ENCODE measurements at places on chromosomes 5 and 9. TPM values are rescaled to one million over a fixed set of nuclear protein-coding genes. Genes with fewer than 3 reads are reported as not detected.

The PCDHB8 gene
- total RNA-seq: 0.40 TPM

The PARP8 gene
- total RNA-seq: 10.3 TPM

The WDR31 gene
- 3.7 TPM for total RNA-seq

The PCSK1 gene
- total RNA-seq: 0.52 TPM

The RNF224 gene
- total RNA-seq: 2.7 TPM

The PPP2CA gene
- total RNA-seq: 144 TPM

The PRR7 gene
- 4.3 TPM for total RNA-seq

The ANKRD34B gene
- total RNA-seq: not detected

The CCDC187 gene
- total RNA-seq: not detected

The CCNI2 gene
- total RNA-seq: not detected

The ZCCHC9 gene
- total RNA-seq: 17.1 TPM

The TTC39B gene
- total RNA-seq: 26.2 TPM

The DMRT3 gene
- total RNA-seq: not detected

The SHOC1 gene
- total RNA-seq: 0.56 TPM

DNA sequence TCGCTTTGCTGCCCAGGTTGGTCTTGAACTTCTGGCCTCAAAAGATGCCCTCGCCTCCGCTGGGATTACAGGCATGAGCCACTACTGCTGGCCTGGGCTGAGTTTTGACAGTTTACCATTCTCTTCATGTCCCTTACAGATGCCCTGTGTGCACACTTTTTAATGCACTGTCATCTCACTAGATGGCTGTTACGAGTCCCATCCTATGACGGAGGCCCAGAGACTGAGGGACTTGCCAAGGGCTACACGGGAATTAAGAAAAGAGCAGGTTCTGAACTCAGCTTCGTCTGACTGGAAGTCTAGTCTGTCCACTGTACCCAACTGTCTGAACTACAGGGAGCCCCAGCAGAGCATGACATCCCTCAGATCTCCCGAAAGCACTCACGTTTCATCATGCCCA lies 63.9 kb downstream of the ARHGEF37 start:
- no peak for ATAC-seq

- no peak for ATAC-seq
These were observed 73.6 kb downstream of the CYLC2 start for GRCh38 chr9:103068753-103069152.

DNA sequence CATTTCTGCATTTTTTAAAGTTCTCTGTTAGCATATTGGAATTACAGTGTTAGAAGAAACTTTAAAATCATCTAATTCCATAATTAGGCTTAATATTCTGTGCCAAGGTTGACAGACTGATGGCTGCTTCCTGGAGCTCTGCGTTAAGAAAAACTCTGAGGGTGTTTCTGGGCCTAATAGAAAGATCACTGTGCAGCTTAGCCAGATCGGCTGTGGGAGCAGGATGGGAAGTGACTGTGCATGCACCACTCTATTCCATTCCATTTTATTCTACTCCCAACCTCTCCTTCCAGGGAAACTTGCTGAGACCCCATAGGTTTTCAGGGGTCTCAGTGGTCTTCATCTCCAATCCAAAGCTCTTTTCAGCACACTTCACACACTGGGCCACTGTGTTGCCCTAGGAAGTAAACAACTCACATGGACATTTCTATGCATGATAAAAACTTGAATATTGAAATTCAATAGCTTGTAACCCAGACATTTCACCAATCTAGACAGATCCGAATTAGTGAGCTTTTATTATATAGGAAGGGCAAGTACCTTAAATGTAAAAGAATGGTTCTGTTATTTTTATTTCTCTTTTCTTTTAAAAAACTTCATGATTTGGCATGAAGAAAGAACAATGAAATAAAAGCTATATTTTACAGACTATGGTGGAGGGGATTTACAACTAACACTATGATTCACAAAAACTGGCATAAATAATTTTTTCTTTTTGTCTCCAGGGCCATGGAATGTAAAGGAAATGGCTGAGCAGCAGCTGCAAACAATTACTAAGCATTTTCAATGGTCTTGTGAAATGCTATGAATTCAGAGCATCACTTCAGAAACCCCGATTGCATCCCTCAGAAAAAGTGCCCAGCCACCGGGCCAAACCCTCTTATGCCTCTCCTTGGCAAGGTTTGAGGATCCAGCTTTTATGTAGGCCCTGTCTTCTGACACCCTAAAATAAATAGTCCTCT lies 51.4 kb upstream of the DAB2 start:
- ATAC-seq: no peak

- no peak for ATAC-seq
These were observed 11.8 kb upstream of the GPR151 start for GRCh38 chr5:146527785-146528184.

DNA sequence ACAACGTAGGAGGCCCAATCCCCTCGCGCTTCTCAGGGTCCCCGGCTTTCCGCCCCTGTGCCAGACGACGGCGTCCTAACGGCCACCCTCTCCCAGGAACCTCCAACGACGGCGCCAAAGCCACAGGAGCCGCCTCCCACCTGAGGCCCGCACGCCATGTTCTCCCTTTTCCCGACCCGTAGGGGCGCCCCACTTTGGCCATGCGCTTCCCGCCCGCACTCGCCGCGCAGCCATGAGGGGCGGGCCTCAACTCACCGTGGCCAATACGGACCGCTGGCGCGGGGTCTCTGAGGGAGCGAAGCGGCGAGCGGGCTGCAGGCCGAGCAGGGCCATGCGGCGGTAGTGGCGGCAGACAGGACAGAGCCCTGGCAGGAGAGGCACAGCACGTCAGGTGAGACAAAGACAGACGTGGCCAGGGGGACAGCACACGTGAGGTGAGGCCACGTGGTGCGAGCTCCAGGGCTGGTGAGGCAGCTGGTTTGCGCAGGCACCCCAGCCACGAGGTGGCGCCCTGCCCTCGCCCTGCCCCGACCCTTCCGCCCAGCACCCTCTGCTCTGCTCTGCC lies 1005.5 kb upstream of the PTPRD start:
- ATAC-seq: peak; percentile 23

GRCh38 chr5:16815432-16815831 lies 120.7 kb downstream of the MYO10 start:
- no peak for ATAC-seq

- ATAC-seq: no peak
These were observed 39.4 kb downstream of the TNPO1 start for GRCh38 chr5:72855821-72856220.

GRCh38 chr9:70177121-70177520 lies 81.7 kb upstream of the SMC5 start:
- no peak for ATAC-seq

- no peak for ATAC-seq
These were observed 136.9 kb downstream of the SIL1 start for GRCh38 chr5:139061274-139061673.

DNA sequence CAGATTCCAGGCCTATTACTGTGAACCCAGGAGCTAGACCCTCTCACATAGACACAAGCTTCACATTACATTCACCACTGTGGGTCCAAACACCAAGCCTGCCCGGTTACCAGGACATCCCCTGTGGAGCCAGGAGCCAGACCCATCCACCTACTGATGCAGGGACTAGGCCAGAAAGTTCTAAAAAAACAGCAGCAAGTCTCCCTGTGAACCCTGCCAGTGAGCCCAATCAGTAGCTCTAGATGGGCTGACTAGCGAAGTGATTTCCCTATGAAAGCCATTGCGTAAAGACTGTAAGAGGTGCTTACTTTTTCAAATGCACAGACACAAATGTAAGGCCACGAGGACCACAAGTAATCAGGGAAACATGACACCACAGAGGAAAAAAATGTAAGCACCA lies 352.3 kb downstream of the TMEM161B start:
- ATAC-seq: no peak

- ATAC-seq: no peak
These were observed 1365.7 kb upstream of the C9orf72 start for GRCh38 chr9:28938981-28939380.

- no peak for ATAC-seq
These were observed 8.9 kb upstream of the PTAR1 start for GRCh38 chr9:69768716-69769115.

DNA sequence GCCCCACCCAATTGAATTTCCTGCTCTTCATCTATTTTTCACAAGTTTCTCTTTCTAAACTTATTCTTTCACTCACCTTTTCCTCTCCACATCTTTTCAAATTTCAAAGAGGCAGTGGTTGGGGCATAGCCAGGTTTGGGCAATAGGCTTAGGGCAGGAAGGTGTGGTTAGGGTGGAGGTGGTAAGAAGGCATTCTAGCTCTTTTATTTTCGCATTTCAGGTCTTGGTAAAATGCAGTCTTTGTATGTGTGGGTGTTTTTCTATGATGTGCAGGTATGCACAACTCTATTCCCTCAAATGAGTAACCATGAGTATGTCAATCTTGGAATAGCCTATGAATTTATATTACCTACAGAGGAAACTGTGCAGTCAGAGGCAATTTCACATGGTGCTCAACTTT lies 129.8 kb upstream of the IFNE start:
- peak; percentile 94 for ATAC-seq

DNA sequence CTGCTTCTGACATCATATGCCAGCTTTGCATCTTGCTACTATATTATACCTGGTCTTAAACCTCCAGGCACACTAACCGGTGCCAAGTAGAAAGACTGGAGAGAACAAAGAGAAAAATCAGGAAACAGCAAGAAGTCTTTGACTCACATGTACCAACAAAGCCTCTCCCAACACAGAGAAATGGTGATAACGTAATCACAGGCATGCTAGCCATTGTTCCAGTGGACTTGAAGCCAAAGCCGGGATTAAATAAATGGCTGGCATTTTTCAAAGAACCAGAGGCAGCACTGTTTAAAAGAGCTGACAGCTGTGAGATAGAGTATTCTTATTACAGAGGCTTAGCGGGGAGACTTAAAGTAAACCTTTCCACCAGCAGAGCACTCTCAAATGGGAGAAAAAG lies 148.4 kb upstream of the NFIL3 start:
- ATAC-seq: peak; percentile 95

- no peak for ATAC-seq
These were observed 1672.9 kb upstream of the WWC1 start for GRCh38 chr5:166618526-166618925.
